ENCODE measurements at places on chromosomes 16 and 17. TPM values are rescaled to one million over a fixed set of nuclear protein-coding genes. Genes with fewer than 3 reads are reported as not detected.

DNA sequence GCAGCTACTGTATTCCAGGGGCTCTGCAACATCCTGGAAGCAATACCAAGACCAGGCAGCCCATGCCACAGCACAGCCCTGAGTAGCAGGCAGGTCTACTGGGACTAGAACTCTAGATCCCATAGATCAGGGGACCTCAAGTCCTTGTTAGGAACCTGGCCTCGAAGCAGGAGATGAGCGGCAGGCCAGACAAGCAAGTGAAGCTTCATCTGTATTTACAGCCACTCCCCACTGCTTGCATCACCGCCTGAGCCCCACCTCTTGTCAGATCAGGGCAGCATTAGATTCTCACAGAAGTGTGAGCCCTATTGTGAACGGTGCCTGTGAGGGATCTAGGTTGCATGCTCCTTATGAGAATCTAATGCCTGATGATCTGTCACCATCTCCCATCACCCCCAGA is 295.7 kb upstream of the TNRC6C start:
- DNase-seq: no peak

GRCh38 chr16:27740496-27741201 is 190.7 kb downstream of the KATNIP start:
- DNase-seq: no peak

- DNase-seq: no peak
Observed at GRCh38 chr17:78592991-78593329, 15.8 kb upstream of the DNAH17 start.

Gene TMEM238L
- total RNA-seq: not detected

Gene FSCN2
- not detected for total RNA-seq

DNA sequence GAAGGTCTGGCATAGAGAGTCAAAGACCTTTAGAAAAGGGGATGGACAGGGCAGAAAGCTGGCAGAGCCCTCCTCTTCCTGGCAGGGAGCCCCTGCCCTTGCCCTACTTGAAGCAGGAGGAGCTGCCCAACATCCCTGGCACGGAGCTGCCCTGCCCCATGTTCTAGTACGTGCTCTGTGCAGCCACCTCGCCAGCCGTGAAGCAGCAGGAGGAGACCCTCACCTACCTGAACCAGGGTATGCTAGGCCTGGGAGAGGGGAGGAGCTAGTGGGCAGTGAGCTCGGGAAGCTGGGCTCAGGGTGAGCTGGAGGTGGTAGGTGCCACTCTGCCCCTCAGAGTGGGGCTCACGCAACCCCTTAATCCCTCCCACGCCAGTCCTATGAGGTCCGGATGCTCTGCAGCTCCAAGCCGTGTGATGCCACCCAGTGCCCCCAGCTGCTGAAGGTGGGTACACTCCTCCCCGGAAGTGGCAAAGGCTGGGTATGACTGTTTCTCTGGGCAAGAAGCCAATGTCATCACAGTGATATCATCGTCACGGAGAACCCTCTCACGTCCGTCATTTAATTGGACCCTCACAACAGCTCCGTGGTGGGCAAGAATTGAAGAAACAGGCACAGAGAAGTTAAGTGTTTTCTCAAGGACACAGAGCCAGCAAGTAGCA is 12.7 kb upstream of the STAC2 start:
- DNase-seq: no peak

GRCh38 chr17:77127735-77128361 is 12.9 kb upstream of the SEC14L1 start:
- no peak for DNase-seq

Gene CA4
- total RNA-seq: 17.3 TPM

- DNase-seq: no peak
Observed at GRCh38 chr17:79834565-79835469, 4.4 kb downstream of the CBX4 start.

DNA sequence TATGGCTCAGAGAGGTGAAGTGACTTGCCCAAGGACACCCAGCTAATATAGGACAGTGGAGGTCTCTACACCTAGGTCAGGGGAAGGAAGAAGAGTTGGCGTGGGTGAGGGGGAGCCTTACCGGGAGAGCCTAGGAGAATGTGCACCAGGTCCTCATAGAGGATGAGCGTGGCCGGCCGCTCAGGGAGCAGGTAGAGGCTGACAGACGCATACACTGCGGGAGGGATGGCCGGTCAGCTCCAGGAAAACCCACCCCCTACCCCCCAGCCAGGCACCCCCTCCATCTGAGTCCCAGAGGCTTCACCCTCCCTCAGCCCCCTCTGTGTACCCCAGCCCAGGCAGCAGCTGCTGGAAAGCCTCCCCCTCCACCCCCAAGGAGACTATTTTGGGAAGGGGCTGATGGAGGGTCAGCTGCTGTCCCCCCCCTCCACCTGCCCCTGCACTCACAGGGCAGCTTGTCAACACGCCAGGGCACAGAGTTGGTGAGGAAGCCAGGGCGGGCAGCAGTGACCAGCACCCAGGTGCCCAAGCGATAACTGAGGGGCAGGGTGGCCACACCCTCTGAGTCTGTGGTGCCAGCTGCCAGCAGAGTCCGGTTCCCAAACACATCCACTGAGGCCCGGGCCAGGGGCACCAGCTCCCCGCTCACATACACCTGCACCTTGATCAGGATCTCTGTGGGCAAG is 4.1 kb downstream of the FAM171A2 start:
- DNase-seq: no peak

- DNase-seq: no peak
Observed at GRCh38 chr16:53912155-53912554, 208.2 kb downstream of the FTO start.

DNA sequence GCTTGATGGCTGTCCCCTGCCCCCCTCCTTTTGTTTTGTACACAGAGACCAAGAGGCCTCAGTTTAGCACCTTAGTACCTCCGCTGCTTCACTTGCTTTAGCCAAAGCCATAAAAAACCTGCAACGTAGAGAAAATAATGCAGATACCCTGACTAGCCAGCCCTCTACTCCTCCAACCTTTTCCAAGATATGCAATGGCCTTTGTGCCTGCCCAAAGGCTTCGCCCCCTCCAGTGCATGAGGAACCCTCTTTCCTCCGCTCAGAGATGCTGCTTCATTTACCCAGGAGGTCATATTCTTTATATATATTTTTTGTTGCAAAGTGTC is 17.0 kb downstream of the CNTNAP1 start:
- DNase-seq: no peak

DNA sequence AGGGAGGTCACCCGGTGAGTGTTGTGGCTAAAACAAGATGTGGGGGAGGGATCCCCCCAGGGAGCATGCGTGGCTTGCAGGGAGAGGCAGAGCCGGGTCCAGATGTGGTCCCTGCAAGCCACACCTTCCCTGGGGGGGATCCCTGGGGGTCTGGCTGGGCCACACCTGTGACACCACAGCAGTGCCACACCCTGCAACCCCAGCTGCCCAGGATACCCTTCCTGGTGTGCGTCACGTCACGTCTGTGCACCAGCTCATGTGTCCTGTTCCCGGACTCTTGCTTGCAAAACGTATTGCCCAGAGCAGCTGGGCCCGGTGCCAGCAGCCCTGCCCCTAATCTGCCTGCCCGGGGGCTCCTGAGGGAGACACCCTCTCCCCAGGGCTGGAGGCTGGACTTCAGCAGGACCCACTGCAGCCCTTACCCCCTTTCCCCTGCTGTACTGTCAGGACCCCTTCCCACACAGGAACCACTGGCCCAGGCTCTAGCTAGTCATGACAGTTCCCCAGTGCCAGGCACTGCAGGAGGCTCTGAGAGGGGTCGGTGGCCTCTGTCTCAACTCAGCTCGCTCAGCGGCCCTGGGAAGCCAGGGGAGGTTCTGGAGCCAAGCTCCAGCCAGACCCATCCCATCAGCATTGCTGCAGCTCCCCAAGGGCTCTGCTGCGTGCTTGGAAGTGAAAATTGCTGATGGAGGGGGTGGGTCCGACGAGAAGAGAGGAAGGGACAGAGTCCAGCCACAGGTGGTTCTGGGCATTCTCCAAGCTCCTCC is 25.8 kb upstream of the ACSF3 start:
- DNase-seq: no peak

DNA sequence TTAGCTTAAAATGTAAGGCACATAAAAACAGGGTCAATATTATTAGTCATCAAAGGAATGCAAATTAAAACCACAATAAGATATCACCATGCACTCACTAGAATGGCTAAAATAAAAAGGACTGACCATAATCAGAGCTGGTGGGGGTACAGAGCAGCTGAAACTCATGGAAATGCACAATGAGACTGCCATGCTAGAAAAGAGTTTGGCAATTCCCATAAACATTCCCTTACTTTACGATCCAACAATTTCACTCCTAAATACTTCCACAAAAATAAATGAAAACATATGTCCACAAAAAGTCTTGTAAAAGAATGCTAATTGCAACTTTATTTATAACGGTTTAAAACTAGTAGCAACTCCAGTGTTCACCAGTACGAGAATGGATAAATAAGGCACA is 36.1 kb upstream of the ERCC4 start:
- no peak for DNase-seq

Gene TMEM11
- 23.8 TPM for total RNA-seq

DNA sequence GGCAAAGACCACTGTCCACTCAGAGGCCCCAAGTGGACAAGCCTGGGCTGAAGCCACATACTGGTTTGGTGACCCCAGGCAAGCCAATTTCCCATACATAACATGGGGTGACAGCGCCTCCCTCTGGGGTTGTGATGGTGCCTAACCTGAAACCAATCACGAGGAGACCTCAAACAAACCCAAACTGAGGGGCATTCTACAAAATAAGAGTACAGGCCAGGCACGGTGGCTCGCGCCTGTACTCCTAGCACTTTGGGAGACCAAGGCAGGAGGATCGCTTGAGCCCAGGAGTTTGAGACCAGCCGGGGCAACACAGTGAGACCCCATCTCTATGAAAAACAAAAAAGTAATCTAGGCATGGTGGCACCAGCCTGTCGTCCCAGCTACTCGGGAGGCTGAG is 3.6 kb downstream of the P2RX5 start:
- DNase-seq: no peak

Gene OR2C1
- total RNA-seq: not detected

DNA sequence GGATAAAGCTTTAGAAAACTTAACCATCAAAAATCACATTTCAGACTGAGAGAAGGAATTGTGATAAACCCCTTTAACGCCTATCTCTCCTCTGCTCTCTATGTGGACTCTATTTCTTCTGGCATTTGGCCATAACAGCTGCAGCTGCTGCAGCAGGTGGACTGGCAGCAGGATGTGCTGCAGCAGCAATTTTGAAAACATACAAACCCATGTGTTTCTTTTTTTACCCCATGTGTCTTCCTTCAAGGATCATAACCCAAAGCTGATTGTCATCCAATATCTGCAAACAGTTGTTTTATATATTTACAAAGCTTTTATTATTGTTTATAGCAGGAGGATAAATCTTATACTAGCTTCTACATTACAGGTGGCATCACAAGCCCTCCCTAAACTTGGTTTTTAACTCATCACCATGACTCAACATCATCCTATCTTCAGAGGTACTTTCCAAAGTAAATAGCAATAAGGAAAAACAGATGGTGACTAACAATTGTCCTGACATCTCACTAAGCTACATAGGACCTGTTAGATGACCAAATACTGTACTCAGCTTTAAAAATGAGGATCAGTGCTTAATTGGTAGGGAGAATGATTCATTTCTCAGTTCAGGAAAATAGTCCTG is 14.5 kb upstream of the KRTAP9-2 start:
- DNase-seq: no peak

GRCh38 chr17:48294020-48294805 is 135.8 kb downstream of the SKAP1 start:
- DNase-seq: no peak

DNA sequence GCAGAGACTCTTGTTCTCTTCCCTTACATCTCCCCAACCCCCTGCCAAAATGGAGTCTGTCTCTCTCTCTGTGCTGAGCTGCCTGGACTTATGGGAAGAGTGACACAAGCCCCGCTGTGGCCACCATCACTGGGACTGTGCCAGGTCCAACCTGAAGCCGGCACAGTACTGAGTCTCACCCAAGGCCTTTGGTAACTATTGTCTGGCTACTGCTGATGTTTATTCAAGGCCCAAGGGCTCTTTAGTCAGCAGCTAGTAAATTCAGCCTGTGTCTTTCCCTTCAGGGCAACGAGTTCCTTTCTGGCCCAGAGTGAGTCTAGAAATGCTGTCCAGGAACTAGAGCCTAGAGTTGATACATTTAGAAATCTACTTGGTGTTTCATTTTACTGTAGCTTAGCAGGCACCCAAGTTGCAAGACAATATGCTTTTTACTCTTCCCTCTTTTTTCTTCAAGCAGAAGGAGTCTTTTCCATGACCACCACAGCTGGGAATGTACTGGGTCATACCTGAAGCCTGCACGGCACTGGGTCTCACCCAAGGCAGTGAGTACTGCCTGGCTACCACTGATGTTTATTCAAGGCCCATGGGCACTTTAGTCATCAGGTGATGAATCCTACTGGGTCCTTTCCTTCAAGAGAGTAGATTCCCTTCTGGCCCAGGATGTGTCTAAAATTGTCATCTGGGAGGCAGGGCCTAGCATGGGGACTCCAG is 17.7 kb downstream of the EFCAB5 start:
- no peak for DNase-seq

DNA sequence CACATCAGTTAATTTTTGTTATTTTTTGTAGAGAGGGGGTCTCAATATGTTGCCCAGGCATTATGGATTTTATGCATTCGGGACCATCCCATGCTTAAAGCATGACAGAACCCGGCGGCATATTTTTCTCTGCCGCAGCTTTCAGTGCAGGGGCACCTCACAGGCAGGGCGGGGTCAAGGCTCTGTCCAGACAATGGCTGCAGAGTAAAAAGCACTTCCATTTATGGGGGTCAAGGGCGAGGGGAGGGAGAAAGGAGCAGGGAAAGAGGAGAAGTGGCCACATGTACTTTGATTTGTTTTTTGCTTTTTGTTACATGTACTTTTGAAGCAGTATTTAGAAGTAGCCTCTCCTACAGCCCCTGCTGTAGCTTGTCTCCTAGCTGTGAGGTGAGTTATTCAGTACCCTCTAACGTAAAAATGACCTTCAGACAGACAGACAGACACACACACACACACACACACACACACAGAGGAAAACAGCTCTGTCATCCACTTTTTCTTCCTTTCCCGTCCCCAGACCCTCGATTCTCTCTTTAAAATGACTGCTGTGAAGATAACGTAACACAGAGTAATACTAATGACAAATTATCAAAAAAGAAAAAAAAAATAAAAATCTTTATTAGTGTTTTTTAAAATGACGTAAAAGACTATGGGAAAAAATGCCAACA is 856 bp upstream of the SCPEP1 start:
- no peak for DNase-seq

Gene TADA2A
- total RNA-seq: 15.6 TPM

GRCh38 chr17:44775838-44776621 is 17.2 kb downstream of the ADAM11 start:
- no peak for DNase-seq

DNA sequence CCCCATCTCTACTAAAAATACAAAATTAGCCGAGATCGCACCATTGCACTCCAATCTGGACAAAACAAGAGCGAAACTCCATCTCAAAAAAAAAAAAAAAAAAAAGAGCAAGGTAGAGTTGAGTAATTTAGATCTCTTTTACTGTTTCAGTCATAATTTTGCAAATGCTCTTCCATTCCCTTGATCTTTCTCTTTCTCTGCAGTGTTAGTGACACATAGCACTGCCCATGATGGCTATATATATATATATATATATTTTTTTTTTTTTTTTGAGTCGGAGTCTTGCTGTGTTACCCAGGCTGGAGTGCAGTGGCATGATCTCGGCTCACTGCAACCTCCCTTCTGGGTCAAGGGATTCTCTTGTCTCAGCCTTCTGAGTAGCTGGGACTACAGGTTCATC is 12.2 kb upstream of the PHOSPHO1 start:
- DNase-seq: no peak

Gene IRX3
- 15.0 TPM for total RNA-seq

GRCh38 chr16:23214796-23215195 is 32.3 kb downstream of the SCNN1G start:
- no peak for DNase-seq

GRCh38 chr16:10918294-10919002 is 23.8 kb downstream of the DEXI start:
- peak; percentile 92 for DNase-seq
